Activated CD8-positive, alpha-beta T cell treated with anti-CD3 and anti-CD28 coated beads for 36 hours (primary cell): ENCODE measurements at places on chromosomes 1 and 21. TPM values are rescaled to one million over a fixed set of nuclear protein-coding genes. Genes with fewer than 3 reads are reported as not detected.

DNA sequence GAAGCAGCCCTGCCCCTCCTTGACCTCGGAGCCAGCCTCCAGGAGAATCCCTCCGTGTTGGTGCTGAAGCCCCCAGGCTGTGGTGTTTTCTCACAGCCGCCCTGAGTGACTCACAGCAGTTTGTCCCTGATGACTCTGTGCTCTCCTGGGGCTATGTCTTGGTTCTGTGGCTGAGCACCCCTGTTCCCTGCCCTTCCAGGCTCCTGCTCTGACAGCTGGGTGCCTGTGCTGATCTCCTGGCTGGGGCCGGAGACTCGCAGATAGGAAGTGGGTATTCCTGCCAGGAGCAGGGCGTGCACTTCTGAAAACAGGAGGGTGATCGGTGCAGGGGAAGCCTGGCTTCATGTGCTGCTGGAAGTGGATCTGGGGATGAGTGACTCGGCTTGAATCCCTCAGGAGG lies 34.5 kb downstream of the POFUT2 start:
- no peak overlapping the region for H3K4me3 ChIP-seq
- peaks cover 20% of the 10 kb centered on the region for H3K4me1 ChIP-seq
- DNase-seq, result no peak
- no peaks in the 10 kb centered on the region for H3K36me3 ChIP-seq
- H3K27me3 ChIP-seq, result peaks cover 6% of the 10 kb centered on the region

GRCh38 chr21:44473915-44474555 lies 18.7 kb downstream of the LRRC3 start:
- H3K4me1 ChIP-seq, result peaks cover 2% of the 10 kb centered on the region
- no peaks in the 10 kb centered on the region for H3K36me3 ChIP-seq
- H3K27ac ChIP-seq, result no peak overlapping the region

- no peak overlapping the region for H3K27ac ChIP-seq
- peaks cover 28% of the 10 kb centered on the region for H3K4me1 ChIP-seq
- no peaks in the 10 kb centered on the region for H3K36me3 ChIP-seq
- no peak overlapping the region for H3K4me3 ChIP-seq
- DNase-seq, result no peak
Observed at GRCh38 chr1:59143133-59143487, 153.8 kb upstream of the FGGY start.

DNA sequence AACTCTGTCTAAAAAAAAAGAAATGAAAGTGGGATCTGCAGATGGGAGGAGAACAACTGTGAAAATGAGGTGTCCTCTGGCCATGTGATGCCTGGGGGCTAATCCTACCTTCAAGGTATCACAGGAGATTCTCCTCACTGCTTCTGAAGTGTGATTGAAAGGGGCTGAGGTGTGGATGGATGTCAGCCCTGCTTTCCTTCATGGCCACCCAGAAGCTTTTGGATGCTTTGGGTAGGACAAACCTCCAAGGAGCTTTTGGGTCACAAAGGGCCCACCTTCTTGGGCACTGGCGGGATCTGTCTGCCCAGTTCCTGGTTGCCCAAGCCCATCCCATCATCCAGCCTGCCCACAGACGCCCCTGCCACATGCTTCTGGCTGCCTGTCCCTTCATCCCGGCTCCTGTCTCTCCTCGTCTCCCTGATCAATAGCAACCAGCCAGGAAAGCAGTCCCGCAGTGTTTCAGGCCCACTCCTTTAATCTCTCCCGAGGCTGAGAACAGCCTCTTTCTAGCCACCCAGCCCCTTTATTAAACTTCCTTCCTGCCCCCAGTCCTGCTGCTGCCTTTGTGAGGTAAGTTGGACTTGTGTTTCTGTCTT lies 87.2 kb downstream of the MAN1C1 start:
- no peak overlapping the region for H3K4me3 ChIP-seq
- H3K27ac ChIP-seq, result peak overlapping the region; percentile 77
- DNase-seq, result no peak
- peaks cover 31% of the 10 kb centered on the region for H3K4me1 ChIP-seq
- peaks cover 3% of the 10 kb centered on the region for H3K36me3 ChIP-seq

MSH4 gene
- 0.16 TPM for total RNA-seq

HTR1D gene
- total RNA-seq, result not detected

HMCN1 gene
- total RNA-seq, result not detected
